ENCODE measurements at places on chromosomes 6 and 20. TPM values are rescaled to one million over a fixed set of nuclear protein-coding genes. Genes with fewer than 3 reads are reported as not detected.

The DBNDD2 gene
- total RNA-seq = 21.1 TPM

The GJE1 gene
- total RNA-seq = not detected

The C20orf144 gene
- total RNA-seq = 0.39 TPM

The SLPI gene
- total RNA-seq = not detected

The SLA2 gene
- total RNA-seq = 103 TPM

The DNPH1 gene
- total RNA-seq = 42.2 TPM

The CALHM5 gene
- not detected for total RNA-seq

The SLC26A8 gene
- total RNA-seq = not detected

The PROKR2 gene
- total RNA-seq = not detected

Measured in activated naive CD8-positive, alpha-beta T cell treated with anti-CD3 and anti-CD28 coated beads, Interleukin-2, amount 10 ng/mL, durations not matched to agents 7 days and 5 days (primary cell).